Kidney tubule cell (primary cell): ENCODE measurements at places on chromosomes 7 and 10.

DNA sequence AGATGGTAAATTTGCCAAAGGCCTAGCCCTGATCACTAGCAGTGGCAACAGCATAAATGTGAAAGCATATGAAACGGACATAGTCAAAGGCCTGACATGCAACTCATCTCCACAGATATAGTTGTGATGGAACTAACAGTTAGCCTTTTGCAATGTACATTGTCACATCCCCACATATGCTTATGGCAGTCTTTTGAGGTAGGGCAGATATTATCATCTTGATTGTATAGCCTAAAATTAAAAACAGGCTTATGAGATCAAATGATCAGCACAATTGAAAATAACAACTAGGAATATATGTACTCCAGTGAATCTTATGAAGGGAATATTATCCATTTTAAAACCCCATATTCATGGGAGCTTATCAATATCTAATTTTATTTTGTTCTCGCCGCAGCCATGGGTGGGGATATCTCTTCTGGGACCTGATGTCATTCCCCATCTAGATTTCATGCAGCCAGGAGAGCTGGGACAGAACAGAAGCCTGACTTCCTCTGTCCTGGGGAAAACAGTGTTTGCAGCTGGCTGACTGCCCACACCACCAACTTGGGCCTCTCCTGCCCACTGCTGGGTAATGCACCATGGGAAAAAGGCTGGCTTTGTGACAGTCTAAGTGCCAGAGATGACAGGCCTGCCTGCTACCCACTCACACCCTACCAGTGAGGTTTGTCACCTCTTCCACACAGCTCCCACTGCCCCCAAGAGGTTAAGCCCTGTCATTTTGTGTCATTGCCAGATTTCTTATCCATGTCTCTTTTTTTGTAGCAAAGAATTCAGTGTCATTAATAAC, 180.2 kb upstream of the FZD1 start:
- peak; percentile 26 for DNase-seq

GRCh38 chr7:83306502-83306901, 143.8 kb upstream of the PCLO start:
- no peak for DNase-seq

DNA sequence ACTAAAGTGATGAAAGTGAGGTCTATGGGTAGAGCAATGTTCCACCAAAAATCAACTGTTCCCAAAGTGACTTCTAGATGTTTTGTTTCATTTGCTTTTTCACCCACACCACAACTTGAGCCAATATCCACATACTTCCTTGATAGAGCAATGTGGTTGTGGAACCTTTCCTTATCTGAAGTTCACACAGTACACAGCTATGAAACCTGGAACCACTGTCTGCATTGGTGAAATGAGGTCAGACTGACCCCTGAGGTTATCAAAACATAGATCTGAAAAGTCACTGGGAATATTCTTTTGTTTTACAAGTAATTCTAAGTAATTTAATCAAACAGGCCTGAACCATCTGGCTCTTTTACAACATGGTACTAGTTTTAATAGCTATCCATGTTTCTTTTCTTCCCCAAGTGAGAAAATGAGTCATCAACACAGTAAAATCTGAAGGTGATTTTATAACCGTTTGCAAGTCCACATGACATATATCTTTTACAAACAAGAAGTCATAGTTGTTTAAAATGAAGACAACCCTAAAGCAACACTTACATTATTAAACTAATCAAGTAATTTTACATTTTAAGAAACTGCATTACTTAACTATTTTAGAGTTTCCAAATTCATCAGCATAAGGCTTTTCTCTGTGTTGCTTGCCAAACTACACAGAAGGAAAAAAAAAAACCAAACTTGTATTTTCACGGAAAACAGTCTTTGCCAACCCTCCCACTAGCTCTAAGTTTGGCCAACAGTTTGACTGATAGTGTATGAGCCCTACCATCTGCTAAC, 80.3 kb downstream of the LRRC17 start:
- DNase-seq, result peak; percentile 65

- no peak for DNase-seq
Measured at GRCh38 chr10:15253951-15254807, 85.7 kb upstream of the NMT2 start.
